Gastroesophageal sphincter (tissue), 4 donors: ENCODE measurements at places on chromosomes 2 and 18. TPM values are rescaled to one million over a fixed set of nuclear protein-coding genes. Genes with fewer than 3 reads are reported as not detected.
A peak's percentile ranks its signal among the peaks of the same experiment; 100 is the strongest.

DNA sequence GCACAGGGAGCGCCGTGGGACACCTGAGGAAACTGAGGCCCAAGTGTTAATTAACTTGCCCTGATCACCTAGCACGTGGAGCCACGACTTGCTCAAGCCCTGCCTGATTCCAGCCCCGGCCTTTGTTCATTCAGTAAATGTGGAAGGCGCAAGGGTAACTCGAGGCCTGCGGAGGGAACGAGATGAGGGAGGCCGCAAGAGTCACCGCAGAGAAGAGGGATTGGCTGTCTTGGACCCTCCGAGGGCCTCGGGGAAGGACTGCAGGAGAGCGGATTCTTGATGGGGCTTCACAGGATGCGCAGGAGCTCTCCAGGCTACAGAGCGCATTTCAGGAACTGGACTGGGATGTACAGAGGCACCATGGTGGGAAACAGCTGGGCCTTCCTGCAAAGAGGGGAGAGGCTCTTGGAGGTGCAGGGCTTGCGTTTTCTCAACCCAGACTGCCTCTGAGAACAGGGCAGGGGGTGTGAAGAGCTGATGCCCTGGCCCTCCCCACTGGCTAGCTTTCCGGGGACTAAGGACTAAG, 511 bp upstream of the ANKMY1 start:
- ATAC-seq: no peak

- ATAC-seq: no peak
These were observed 6.2 kb downstream of the PARD3B start for GRCh38 chr2:204551512-204551863.

- no peak for ATAC-seq
These were observed 796 bp upstream of the DYSF start for GRCh38 chr2:71452565-71452964.

DNA sequence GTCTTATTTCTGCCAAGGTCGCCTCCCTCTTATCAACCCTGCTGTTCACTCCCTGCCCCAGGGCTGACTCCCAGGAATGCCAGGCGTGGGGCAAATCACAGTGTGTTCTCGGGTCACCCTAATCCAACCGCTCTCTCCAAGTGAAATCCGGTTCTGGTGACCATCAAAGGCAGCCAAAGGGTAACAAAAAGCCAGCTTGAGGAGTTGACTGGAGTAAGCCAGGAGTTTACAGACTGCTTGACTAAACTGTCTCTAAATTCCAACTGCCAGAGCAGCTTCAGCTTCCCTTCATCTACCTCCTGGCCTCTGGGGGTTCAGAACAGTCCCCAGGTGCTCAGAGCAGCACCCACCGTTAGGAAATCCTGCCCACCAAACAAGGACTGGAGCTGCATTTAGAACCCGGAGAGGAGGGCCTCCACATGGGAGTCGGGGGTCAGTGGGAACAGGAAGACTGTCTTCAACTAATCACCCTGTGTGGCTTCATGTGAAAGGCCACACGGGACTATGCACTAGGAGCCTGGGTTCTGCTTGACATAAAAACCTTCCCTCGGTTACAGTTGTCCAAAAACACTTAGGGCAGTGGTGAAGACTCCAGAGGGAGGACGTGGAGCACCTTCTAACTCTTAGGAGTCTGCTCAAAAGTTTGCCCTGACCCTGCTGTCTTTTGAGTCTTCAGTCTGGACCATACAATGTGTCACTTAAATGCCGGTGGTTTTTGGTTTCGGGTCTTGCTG, 24.2 kb upstream of the MCFD2 start:
- ATAC-seq: no peak

GRCh38 chr18:63207835-63208234, 111.7 kb downstream of the BCL2 start:
- ATAC-seq: no peak

GRCh38 chr2:70514612-70515055, 39.0 kb downstream of the TGFA start:
- no peak for ATAC-seq

- peak; percentile 13 for ATAC-seq
These were observed 764 bp downstream of the MBD2 start for GRCh38 chr18:54223568-54224241.

DNA sequence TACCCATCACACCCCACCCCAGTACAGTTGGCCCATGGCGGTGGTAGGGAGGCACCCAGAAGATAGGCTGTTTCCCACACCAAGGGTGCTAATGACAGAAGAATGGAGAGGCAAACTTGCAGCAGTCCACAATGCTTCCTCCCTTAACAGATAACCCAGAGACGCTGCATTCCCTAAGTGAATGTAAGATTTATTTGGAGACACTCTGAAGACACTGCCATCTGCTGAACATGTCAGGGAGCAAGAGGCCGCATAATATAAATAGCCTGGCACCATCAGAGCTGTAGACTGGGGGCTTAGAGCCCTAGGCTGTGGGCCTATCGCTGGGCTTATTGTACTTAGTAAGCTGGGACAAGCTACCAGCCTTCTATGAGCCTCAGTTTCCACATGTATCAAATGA, 2.2 kb upstream of the IWS1 start:
- ATAC-seq: no peak

- no peak for ATAC-seq
These were observed 316.7 kb downstream of the CYRIA start for GRCh38 chr2:16348821-16349515.

- ATAC-seq: peak; percentile 78
These were observed 39.1 kb downstream of the FBXO11 start for GRCh38 chr2:47867205-47867604.

Gene SGPP2
- total RNA-seq: 1.2 TPM

DNA sequence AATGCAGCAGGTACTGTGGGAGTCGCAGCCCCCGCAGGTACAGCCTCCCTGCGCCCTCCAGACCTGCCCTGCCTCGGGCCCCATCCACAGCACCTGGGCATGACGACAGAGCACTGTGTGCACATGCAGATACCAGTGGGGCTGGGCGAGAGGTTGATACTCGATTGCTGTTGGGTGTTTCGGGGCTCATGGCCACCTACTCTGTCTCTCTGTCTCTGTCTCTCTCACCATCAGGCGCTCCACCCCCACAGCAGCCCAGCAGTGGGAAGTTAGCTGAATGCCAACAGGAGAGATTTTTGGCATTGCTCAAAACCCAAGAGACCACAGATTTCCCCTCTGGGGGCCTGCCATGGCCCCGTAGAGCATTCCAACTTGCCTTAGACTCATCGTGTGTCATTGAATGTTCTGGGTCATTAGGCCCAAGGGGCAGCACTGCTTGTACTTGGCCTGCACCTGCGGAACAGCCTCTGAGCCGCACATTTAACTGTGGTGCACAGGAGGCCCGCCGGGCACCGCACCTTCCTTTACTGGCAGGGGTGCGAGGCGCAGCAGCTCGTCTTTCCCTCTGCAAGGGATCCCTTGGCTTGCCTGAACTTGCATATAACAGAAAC, 18.8 kb downstream of the KCNIP3 start:
- ATAC-seq: no peak

Gene FEV
- total RNA-seq: not detected

DNA sequence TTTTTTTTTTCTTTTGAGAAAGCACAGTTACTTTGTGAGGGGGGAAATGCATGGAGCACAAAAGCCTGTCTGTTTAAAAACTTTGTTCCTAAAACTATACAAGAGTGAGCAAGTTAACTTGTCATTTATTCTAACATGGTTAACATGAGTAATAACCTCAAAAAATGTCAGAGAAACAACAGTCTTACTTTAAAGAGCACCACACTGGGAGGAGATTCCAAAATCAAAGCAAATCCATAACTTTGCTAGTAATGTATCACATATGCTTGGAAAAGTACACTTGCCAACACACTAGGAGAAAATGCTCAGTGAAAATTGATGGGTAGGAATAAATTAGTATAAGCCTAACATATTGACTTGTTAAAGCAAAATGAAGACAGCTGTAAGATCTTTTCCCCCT, 157.1 kb downstream of the PRPF40A start:
- ATAC-seq: no peak

Gene RELCH
- 20.7 TPM for total RNA-seq

GRCh38 chr2:100796499-100797100, 23.3 kb upstream of the NPAS2 start:
- no peak for ATAC-seq

Gene MYL12B
- 218 TPM for total RNA-seq

Gene KCNJ3
- 1.8 TPM for total RNA-seq

GRCh38 chr2:236916181-236916580, 169.5 kb upstream of the COPS8 start:
- no peak for ATAC-seq

GRCh38 chr2:66665124-66665984, 230.4 kb downstream of the MEIS1 start:
- ATAC-seq: no peak

DNA sequence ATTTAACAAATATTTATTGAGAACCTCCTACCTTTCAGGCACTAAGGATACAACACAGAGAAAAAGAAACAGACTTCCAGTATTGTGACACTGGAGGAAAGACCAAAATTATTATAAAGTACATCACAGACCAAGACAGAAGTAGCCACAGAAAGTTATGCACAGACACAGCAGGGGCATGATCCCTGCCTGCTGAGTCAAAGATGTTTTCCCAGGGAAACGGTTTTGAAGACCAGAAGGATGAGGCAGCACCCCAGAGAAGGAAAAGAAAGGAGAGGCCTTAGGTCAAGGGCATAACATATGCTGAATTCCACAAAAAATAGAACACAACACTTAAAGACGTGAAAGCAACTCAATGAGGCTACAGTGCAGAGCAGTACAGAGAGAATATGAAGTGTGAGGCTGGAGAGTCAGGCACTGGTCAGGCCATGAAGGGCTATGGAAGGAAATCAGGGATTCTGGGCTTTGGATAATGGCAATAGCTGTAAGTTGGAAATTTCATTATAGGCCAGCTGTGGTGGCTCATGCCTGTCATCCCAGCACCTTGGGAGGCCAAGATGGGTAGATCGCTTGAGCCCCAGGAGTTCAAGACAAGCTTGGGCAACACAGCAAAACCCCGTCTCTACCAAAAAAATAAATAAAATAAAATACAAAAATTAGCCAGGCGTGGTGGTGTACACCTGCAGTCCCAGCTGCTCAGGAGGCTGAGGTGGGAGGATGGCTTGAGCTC, 8.2 kb downstream of the ADAM17 start:
- no peak for ATAC-seq

Gene CNPPD1
- total RNA-seq: 62.7 TPM

GRCh38 chr2:156704617-156705016, 268.4 kb downstream of the GPD2 start:
- no peak for ATAC-seq

DNA sequence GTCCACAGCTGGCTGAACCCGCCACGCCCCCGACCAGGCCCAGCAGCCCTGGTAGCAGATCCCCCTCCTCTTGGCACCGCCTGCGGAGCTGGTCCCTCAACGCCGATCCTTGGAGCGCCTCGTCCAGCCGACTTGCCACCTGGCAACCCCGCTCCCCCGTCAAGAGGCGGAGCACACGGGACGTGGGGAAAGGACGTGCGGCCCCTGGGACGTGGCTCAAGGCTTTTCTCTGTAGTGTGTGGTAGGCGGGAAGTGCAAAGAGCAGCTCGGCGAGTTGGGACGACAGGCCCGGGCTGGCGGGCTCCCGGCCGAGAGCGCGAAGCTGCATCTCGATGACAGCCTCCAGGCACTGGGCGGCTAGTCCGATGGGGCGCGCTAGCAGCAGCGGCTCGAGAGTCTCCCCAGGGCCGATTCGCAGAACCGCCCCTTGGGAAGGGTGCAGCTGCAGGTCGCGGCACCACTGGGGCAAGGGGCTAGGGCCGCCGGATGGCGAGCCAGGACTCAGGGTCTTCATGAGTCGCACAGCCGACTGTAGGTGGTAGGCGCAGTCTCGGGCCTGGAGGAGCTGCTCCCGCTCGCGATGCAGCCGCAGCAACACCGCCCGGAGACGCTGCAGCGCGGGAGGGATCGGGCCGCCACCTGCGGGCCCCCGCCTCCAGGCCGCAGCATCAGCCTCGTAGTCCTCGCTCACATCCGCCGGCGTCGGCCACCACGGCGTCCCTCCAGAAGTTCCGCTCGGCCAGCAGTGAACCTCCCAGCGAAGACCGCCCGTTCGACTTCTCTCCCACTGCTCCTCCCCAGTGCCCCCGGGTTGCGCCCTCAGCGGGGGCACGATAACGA, 617 bp downstream of the CCDC142 start:
- peak; percentile 62 for ATAC-seq

DNA sequence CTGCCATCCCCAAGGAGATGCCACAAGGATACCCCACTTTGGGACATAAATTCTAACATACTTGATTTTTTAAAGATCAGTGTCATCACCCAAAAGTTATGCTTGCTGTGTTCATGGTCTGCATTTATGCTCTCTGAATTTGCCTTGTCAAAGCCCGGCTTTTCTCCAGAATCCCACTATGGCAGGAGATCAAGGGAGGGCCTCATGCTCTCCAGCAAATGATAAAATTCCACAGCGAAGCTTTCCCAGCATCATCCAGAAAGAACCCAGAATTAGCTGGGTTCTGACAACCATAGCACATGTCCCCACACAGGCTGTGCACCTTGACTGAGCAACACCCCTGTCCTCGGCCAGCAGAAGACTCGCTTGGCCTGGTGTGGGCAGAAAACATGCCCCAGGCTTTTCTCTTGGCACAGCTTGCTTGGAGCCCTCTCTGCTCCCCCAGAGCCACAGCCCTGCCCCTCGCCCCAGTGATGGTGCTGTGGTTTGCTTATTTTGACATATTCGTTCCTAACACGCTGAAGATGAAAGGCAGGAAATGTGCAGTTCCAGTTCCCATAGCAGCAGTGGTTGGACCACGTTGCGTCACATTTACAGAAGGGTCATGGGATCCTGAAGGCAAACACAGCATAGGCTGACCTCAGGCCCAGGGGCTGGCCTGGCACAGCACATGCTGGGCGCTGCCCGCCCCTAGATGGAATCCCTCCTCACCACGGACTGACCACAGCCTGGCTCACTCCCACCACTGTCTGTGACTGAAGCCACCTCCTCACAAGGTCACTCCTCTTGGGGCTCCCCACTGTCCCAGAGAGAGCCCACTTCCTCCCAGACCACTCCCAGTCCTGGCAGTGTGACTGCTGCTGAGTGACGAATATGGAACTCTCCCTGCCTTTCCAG, 14.1 kb upstream of the CHRNA1 start:
- peak; percentile 47 for ATAC-seq

- ATAC-seq: no peak
These were observed 102.3 kb upstream of the TTN start for GRCh38 chr2:178909507-178909906.

Gene ICOS
- total RNA-seq: not detected

Gene DPYSL5
- not detected for total RNA-seq

DNA sequence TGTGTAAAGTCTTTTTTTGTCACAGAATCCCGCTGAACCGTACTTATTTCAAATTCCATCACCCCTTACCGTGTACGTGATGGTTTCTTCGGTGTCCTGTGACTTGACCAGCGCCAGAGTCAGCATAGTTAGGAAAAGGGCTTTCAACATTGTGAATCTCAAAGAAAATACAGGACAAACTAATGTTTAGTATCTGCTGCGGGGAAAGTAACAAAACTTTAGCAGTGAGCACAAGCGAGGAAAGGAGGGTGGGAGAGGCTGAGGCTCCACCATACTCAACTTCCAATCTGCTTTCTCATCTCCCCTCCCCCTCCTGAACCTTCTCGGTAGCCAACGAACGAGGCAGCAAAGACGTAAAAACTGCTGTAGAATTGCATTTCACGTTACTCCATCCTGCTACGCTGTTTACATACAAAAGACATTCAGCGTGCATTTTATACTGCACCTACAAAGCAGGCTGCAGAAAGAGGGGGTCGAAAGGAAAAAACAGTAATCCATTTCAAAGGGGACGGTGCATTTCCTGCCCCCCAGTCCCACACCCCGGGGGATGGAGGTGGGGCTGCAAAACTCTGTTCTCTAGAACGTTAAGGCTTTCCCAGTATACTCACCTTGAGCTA, 1.2 kb downstream of the EFEMP1 start:
- no peak for ATAC-seq

Gene NYAP2
- not detected for total RNA-seq

Gene ANKRD30B
- not detected for total RNA-seq

Gene ELOA2
- total RNA-seq: not detected

GRCh38 chr18:37304012-37304680, 261.5 kb downstream of the CELF4 start:
- ATAC-seq: no peak
